ENCODE measurements at places on chromosomes 2 and 18.

DNA sequence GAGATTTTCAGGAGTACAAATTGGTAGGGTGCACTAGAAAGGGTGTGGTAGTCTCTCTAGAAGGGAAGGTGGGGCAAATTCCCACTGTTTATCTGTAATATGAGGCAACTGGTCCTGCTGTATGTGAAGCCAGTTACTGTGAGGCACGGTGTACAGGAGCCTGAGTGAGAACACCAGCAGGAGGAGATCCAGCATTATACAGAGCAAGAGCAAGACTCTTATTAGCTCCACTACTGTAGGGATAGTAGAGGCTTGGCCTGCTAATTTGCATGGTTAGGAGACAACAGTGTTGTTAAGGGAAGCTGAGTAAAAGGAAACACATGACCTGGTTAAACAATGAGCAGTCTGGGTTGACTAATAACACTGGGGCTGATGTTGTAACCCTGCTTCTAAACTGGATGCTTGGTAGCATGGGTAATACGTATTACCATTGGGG, 76.3 kb upstream of the WDSUB1 start:
- H3K36me3 ChIP-seq = peaks cover 2% of the 10 kb centered on the region
- H3K4me3 ChIP-seq = no peak overlapping the region
- H3K27ac ChIP-seq = no peak overlapping the region
- H3K4me1 ChIP-seq = no peaks in the 10 kb centered on the region
- DNase-seq = no peak
- no peaks in the 10 kb centered on the region for H3K27me3 ChIP-seq

- DNase-seq = no peak
- peaks cover 2% of the 10 kb centered on the region for H3K36me3 ChIP-seq
- H3K4me3 ChIP-seq = no peak overlapping the region
- no peaks in the 10 kb centered on the region for H3K27me3 ChIP-seq
Observed at GRCh38 chr2:15243762-15244161, 317.4 kb downstream of the NBAS start.

GRCh38 chr2:236093134-236093533, 75.1 kb downstream of the GBX2 start:
- DNase-seq = no peak
- H3K4me3 ChIP-seq = no peak overlapping the region
- no peaks in the 10 kb centered on the region for H3K27me3 ChIP-seq
- no peak overlapping the region for H3K27ac ChIP-seq
- H3K36me3 ChIP-seq = no peaks in the 10 kb centered on the region

- H3K4me3 ChIP-seq = no peak overlapping the region
- H3K27me3 ChIP-seq = peaks cover 20% of the 10 kb centered on the region
- peaks cover 5% of the 10 kb centered on the region for H3K36me3 ChIP-seq
- H3K4me1 ChIP-seq = no peaks in the 10 kb centered on the region
- no peak overlapping the region for H3K27ac ChIP-seq
Observed at GRCh38 chr2:20925265-20925889, 102.5 kb upstream of the LDAH start.

DNA sequence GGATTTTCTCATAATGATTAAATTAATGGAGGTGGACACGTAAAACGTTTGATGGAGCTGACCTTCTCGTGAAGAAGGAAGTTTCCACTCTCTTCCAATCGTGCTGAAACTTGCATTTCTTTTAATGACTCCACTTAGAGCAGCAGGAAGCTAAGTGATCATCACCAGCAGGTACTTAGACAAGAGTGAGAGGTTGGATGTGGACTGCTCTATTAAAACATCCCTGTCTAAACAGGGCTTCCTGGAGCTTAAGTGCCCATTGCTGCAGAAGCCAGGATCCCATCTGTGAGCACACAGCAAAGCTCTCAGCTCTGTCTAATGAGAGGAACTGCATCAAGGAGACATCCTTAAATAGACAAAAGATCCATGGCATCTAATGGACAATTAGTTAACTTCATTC, 1539.5 kb upstream of the CELF4 start:
- H3K4me1 ChIP-seq = no peaks in the 10 kb centered on the region
- H3K27ac ChIP-seq = no peak overlapping the region
- no peak for DNase-seq
- no peaks in the 10 kb centered on the region for H3K27me3 ChIP-seq
- no peak overlapping the region for H3K4me3 ChIP-seq
- H3K36me3 ChIP-seq = no peaks in the 10 kb centered on the region

- no peak for DNase-seq
- H3K27me3 ChIP-seq = peaks cover 48% of the 10 kb centered on the region
- H3K4me3 ChIP-seq = no peak overlapping the region
Observed at GRCh38 chr2:10716581-10716980, 4.8 kb upstream of the ATP6V1C2 start.

DNA sequence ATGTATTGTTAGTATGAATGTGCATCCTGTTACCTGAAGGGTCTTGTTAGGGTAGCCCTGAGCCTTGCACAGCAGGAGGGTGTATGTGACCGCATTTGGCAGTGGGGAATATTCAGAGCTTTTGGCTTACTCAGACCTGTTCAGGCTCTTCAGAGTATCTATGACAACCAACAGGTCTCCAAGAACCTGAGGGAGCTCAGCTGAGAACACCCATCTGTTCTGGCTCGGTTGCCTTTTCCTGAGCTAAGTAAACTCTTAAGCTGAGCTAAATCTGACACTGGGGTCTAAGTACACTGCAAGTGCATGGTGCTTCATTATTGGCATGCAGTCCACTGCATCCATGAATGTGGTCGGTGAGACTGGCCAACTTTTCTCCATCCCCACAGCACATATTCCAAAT, 92.4 kb upstream of the CHST9 start:
- H3K4me3 ChIP-seq = no peak overlapping the region
- no peaks in the 10 kb centered on the region for H3K4me1 ChIP-seq
- DNase-seq = no peak
- no peaks in the 10 kb centered on the region for H3K36me3 ChIP-seq

DNA sequence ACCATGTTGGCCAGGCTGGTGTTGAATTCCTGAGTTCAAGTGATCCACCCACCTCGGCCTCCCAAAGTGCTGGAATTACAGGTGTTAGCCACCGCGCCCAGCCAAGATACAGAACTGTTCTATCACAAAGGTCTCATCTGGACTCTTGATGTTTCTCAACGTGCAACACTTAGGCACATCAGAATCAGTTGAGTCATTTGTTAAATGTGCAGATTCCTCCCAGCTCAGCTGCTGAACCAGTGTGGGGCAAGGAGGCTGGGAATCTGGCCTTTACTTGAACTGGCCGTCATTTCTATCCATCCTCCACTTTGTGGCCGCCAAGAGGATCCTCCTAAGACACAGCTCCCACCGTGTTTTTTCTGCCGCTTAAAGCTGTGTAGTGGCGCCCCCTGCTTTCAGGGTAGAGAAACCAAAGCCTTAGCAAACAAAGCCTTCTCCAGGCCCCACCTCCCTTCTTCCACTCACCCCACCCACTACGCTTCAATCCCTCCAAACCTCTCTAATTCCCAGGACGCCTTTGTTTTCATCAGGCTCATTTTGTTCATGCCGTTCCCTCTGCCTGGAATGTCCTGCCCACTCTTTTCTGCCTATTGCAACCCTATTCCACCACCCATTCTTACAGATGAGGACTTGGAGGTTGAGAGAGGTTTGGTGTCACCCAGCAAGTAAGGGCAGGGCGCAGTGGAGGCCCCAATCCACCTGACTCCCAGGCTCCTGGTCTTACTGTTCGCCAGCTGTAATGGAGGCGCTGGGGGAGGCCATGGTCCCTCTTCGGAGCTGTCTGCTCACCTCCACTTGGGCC, 776 bp upstream of the SPEG start:
- peaks cover 6% of the 10 kb centered on the region for H3K27me3 ChIP-seq
- DNase-seq = peak; percentile 44
- H3K4me1 ChIP-seq = no peaks in the 10 kb centered on the region
- H3K4me3 ChIP-seq = no peak overlapping the region
- no peak overlapping the region for H3K27ac ChIP-seq
